ENCODE measurements at places on chromosomes 2 and 18. TPM values are rescaled to one million over a fixed set of nuclear protein-coding genes. Genes with fewer than 3 reads are reported as not detected.

UGT1A8 gene
- not detected for total RNA-seq

FAP gene
- 21.3 TPM for total RNA-seq

HOXD12 gene
- not detected for total RNA-seq

G6PC2 gene
- not detected for total RNA-seq

IL36RN gene
- total RNA-seq = not detected

BCL11A gene
- 0.41 TPM for total RNA-seq

DNAH6 gene
- total RNA-seq = 0.85 TPM

DYSF gene
- 13.0 TPM for total RNA-seq

MBP gene
- 41.7 TPM for total RNA-seq

UGT1A4 gene
- not detected for total RNA-seq

TUBA4A gene
- 84.6 TPM for total RNA-seq

PLB1 gene
- 29.6 TPM for total RNA-seq

NOL4 gene
- total RNA-seq = not detected

SLC38A11 gene
- total RNA-seq = 2.0 TPM

HOXD4 gene
- total RNA-seq = 9.3 TPM

ZFP36L2 gene
- 172 TPM for total RNA-seq

ERFE gene
- 1.5 TPM for total RNA-seq

CDKL4 gene
- total RNA-seq = not detected

GPR75 gene
- total RNA-seq = 6.7 TPM

SPATA3 gene
- total RNA-seq = not detected

LYG2 gene
- total RNA-seq = not detected

ASXL3 gene
- 7.3 TPM for total RNA-seq

LHCGR gene
- not detected for total RNA-seq

TEX44 gene
- total RNA-seq = not detected

ITPRID2 gene
- total RNA-seq = 121 TPM

CHRND gene
- not detected for total RNA-seq

CDH19 gene
- 8.9 TPM for total RNA-seq

HJURP gene
- total RNA-seq = 0.95 TPM

RGPD8 gene
- 30.3 TPM for total RNA-seq

CLIP4 gene
- 54.0 TPM for total RNA-seq

TAF4B gene
- 15.6 TPM for total RNA-seq

PAIP2B gene
- total RNA-seq = 4.7 TPM

DTNA gene
- 41.0 TPM for total RNA-seq

CNDP2 gene
- 44.3 TPM for total RNA-seq

FOXI3 gene
- not detected for total RNA-seq

MC2R gene
- total RNA-seq = not detected

DSG4 gene
- not detected for total RNA-seq

CGREF1 gene
- 18.8 TPM for total RNA-seq

MOGAT1 gene
- not detected for total RNA-seq

DYNAP gene
- not detected for total RNA-seq

CFAP53 gene
- total RNA-seq = 0.35 TPM

GRB14 gene
- 4.7 TPM for total RNA-seq

STEAP3 gene
- 17.9 TPM for total RNA-seq

CXCR4 gene
- total RNA-seq = 26.3 TPM

ABCG5 gene
- total RNA-seq = not detected

ANKRD30BL gene
- total RNA-seq = not detected

UGT1A3 gene
- total RNA-seq = not detected

VPS4B gene
- total RNA-seq = 25.5 TPM

All from thoracic aorta (tissue), 2 donors.